ENCODE measurements at places on chromosomes 16 and 17. TPM values are rescaled to one million over a fixed set of nuclear protein-coding genes. Genes with fewer than 3 reads are reported as not detected.

Gene C16orf92
- total RNA-seq: not detected

Gene OTOA
- under 0.01 TPM for total RNA-seq

Gene NXPH3
- 0.37 TPM for total RNA-seq

Gene MYH1
- total RNA-seq: not detected

Gene NPB
- 0.22 TPM for total RNA-seq

Gene B4GALNT2
- total RNA-seq: not detected

Gene C1QTNF8
- not detected for total RNA-seq

Gene INCA1
- 0.11 TPM for total RNA-seq

Gene FZD2
- 11.2 TPM for total RNA-seq

Gene CHMP1A
- total RNA-seq: 76.9 TPM

Gene NPIPA2
- 1.00 TPM for total RNA-seq

Gene TPSG1
- not detected for total RNA-seq
